ENCODE measurements at places on chromosomes 2 and 18. TPM values are rescaled to one million over a fixed set of nuclear protein-coding genes. Genes with fewer than 3 reads are reported as not detected.

ANKRD62 gene
- polyA plus RNA-seq = not detected

VIT gene
- 11.7 TPM for polyA plus RNA-seq

RALBP1 gene
- polyA plus RNA-seq = 32.4 TPM

TEKT4 gene
- polyA plus RNA-seq = not detected

- no peak for DNase-seq
Measured at GRCh38 chr2:202072737-202073401, at the start of gene KIAA2012. KIAA2012 (plus strand) TSS chr2:202073255; CDS start chr2:202073628, 373 bp downstream.

DNA sequence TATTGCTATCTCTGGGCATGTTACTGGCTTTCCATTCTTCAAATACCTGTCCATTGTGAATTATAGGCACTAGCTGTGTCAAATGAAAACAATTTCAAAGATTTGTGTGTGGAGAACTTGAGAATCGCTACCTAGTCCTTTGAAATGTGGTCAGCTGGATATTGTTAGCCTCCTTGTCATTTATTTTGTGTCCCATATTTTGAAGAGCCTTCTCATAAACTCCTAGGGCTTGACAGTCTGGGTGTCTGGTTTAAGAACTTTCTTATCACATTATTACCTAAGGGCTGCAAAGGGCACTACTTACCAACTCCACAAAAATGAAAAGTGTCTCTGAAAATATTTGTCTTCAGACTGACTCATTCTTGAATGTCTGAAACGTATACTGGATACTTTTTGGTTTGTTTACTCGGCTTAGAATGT, 50.2 kb downstream of the COL4A3 start:
- DNase-seq = no peak

DNA sequence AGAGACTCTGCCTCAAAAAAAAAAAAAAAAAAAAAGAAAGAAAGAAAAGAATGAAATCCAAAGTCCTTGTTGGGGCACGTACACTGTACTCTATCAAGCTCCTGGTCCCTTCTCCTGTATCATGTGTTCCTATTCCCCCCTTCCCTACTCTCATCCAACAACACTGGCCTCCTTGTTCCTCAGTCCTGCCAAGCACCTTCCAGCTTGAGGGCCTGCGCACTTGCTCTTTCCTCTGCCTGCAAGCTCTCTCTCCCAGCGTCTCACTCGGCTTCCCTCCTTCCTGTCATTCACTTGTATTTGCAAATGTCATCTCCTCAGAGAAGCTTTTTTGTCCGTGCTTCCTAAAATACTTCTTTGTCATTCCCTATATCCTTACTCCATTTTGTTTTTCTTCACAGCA, 10.8 kb upstream of the KIF3C start:
- DNase-seq = no peak

DNA sequence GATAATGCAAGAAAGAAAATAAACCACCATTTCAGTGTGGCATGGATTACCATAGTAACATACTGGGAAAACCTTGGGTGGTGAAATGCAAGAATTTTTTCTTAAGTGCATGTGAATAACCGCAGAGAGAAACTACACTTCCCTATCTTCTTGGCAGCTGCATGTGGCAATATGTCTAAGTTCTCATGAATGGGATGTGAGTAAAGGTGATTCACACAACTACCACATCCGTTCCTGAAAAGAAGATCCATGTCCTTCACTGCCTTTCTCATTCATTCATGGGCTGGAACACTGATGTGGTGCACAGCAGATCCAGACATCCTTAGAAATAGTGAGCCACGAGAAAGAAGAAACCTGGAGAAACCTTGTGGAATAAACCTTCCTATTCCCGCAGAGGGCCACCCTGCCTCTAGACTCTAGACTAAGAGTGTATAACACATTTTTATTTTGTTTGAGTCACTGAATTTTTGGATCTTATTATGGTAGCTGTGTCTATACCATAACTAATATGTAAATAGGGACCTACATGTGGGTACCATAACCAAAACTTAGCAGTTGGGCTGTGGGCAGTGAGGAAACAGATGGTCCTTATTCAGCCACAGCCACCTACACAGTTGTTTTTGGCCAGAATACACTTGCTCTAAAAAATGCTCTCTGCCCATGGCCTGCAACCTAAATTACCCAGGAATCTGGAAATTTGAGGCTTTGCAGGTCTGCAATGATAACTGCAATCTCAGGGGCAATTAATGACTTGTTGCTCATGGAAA, 573.3 kb downstream of the LRP1B start:
- no peak for DNase-seq

DNA sequence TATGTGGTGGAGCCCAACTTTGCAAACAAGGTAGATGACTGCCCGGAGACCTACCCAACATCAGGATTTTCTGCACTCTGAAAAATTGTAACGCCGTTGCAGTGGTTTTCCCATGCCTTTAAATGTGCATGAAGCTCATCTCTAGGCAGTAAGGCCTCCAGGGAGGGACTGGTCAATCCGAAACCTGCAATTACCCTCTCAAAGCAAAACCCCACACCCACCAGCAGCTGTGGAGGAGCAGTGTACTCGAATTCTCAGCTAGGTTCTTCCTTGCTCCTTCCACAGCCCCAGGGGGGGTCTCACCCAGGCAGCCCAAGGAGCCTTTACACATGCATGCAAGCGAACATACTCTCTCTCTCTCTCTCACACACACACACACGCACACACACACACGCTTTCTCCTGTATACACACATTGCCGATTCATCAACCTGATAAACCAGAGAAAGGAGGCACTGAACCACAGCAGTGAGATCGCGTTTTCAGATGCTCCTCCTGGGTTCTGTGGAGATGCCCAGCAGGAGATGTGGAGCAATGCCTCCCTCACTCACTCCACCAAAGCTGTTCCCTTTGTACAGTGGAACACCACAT, 109.2 kb downstream of the VIT start:
- no peak for DNase-seq

- DNase-seq = no peak
Measured at GRCh38 chr2:121321476-121321875, 36.5 kb upstream of the TFCP2L1 start.

GRCh38 chr2:239883326-239884050, 141.7 kb downstream of the NDUFA10 start:
- DNase-seq = no peak

GRCh38 chr18:34033968-34034367, 190.7 kb downstream of the NOL4 start:
- no peak for DNase-seq

DNA sequence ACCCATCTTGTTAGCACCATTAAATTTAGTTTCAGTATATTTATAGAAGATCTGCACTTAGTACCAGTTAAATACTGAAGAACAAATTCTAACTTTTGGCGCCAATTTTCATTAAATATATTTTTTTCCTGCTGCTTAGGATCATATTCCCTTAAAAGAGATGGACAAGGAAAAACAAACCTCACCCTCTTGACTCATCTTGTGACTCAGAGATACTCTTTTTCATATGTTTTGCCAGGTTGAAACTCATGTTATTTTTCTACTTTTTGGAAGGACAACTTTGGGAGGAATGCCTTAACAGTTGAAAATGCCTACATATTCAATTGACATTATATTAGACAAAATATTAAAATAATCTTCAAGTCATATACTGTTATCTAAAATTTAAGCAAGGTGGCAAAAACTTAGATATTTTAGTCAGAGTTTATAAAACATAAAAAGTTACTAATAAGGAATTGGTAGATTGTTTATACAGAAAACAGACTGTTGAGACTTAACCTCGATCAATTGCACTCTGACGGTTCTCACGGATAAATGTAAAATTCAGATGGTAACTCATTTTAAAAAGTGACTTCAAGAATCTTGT, 36.2 kb downstream of the PNO1 start:
- DNase-seq = no peak

DNA sequence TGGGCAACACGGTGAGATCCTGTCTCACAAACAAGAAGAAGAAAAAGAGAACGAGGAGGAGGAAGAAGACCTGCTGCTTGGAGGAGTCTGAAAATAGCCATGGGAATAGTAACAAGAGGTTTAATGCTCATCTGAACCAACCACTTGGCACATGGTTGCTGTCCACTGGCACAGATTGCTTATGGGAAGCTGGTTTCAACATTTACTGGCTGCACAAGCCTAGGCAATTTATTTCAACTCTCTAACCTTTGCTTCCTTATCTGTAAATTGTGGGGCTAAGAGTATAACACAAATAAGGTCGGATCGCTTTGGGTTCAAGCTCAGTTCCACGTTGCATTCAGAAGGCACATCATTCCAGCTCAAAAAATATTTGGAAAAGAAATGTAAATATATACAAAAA, 14.2 kb upstream of the RHOB start:
- no peak for DNase-seq

- DNase-seq = no peak
Measured at GRCh38 chr2:168149150-168149974, 98.0 kb downstream of the STK39 start.

Measured in right cardiac atrium (tissue), 5 donors.